ENCODE measurements at places on chromosomes 3 and 15.

DNA sequence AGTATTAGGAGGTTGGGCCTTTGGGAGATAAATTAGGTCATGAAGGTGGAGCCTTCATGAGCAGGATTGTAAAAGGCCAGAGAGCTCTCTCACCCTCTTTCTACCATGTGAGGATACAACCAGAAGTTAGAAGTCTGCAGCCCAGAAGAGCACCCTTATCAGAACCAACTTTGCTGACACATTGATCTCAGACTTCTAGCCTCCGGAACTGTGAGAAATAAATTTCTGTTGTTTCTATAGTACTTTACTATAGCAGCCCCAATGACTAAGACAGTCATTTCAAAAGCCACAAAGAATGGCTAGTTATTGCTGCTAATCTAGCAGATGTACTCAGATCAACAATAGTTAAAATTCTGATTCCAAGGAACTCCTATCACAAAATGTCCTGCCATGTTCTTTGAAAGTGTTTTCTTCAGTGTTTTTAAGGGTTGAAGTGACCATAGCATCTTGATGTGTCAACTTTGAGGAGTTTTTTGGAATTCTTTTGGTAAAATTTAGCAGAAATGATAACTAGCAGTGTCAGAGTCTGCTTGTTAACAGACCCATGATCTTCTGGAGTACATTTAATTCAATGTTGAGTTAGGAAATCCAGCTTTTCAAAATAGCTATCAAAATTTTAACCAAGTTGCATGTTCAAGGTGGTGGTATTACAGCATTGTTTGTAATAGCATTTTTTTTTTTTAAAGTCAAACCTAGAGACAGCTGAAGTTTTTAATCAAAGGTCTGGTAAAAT, 10.3 kb downstream of the DZIP3 start:
- DNase-seq, result no peak

GRCh38 chr15:40087991-40088928, 20.4 kb downstream of the BMF start:
- DNase-seq, result no peak

GRCh38 chr3:11136830-11137626, 17.3 kb upstream of the HRH1 start:
- DNase-seq, result peak; percentile 97

- DNase-seq, result no peak
These were observed 41.3 kb upstream of the LYZL4 start for GRCh38 chr3:42451546-42452230.

DNA sequence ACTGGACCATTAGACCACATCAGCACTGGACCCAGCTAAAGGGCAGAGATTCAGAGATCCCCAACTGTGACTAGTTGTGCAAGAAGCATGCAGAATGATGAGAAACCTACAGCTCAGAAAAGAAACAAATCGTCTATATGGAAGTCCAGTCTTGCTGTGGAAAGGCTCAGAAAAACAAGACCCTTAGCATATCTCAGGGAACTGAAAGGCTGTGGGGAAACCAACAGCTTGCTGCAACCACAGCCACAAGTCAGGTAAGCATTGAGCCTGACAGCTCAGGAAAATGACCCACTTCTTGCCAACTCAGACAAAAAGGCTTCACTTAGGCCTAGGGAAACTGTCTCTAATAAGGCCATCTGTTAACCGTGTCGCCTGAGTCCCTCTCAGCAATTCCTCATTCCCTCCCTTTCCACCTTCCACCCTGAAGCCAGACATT, 145.6 kb downstream of the LSAMP start:
- no peak for DNase-seq

DNA sequence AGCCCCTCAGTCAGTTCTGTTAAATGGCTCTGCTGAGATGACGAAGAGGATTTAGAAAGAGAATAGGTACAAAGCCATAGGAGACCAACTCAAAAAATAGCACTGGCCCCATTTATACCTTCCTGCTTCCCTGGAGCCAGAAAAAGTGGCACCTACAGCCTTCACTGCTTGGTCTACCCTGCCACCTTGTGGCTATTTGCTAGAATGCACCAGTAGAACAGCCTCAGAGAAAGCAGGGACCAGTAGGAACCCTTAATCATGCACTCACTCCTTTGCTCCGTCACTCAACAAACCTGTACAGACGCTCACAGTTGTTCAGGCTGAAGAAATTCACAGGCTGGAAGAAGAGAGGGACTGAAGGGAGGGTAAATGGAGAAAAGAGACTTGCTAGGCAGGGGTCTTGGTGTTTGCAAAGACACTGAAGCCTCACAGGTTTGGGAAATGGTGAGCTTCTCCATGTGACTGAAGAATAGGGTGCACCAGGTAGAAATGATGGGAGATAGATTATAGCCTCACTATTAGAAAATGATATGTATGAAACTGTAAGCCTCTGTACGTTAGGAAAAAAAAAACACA, 12.1 kb upstream of the RTP2 start:
- peak; percentile 84 for DNase-seq

DNA sequence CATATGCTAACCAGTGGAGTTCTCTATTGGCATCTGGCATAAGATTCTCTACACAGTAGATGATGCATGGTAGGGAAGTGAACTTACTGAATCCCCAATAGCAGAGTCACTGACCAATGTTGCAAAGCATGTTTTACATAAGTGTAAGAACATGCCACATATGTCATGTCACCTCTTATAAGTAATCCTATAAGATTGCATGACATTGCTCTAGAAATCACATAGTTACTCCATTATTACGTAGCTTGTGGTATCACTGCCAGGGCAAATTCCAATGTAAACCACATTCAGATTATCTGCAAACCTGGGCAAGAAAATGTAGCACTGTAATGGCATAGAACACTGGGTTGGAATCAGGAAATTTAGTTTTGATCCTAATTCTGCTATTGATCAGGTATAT, 198.2 kb upstream of the UMPS start:
- DNase-seq, result no peak

GRCh38 chr3:177745607-177746005, 548.3 kb upstream of the TBL1XR1 start:
- no peak for DNase-seq

Data from AG08395 (cell line).